ENCODE measurements at places on chromosomes 13 and 19.

- no peak for DNase-seq
Observed at GRCh38 chr19:19752760-19753403, 20.0 kb upstream of the ZNF14 start.

DNA sequence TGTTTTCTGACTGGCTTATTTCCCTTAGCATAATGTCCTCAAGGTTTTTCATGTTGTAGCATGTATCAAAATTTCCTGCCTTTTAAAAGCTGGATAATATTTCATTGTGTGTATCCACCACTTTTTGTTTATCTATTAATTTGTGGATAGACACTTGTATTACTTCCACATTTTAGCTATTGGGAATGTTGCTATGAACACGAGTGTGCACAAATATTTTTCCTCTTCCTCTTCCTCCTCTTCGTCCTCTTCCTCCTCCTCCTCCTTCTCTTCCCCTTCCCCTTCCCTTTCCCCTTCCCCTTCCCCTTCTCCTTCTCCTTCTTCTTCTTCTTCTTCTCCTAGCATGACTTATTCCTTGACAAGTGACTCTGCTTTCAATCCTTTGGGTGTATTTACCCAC lies 51.2 kb upstream of the KL start:
- no peak for DNase-seq

DNA sequence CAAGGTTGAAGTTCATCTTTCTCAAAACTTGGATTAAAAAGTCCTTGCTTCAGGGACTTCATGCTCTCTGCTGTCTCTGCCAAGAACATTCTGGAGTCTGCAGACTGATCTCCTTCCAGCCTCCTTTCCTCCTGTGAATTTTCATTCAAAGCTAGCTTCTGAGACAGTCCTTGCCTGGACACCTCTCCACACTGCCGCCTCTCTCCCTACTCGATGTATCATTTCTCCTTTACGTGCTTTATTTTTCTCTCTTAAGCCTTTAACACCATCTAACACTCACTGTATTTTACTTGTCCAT lies 238.8 kb downstream of the COL4A1 start:
- no peak for DNase-seq

GRCh38 chr13:20192836-20193161 lies at the start of gene GJB2:
Gene GJB2 (minus strand): TSS chr13:20192938. CDS start chr13:20189581, 3,357 bp downstream.
- DNase-seq, result no peak

- DNase-seq, result no peak
Observed at GRCh38 chr13:23990455-23990854, 93.2 kb upstream of the C1QTNF9B start.

DNA sequence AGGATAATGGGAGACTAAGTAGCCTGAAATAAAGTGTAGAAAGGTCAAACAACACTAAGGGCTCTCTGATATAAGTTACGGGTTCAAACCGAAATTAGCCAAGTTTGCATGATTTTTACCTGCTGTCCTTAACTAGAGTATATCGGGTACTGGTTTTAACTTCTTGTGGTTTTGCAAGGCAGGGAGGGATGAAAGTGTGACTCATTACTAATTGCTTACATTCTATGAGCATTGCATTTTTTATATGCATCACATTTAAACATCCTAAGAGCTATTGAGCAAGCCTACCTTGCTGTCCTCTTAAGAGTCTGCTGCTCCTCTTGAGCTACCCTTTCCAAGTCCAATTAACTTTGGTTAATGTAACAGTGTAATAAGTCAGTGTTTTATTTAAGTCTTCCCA lies 415.4 kb downstream of the SLITRK5 start:
- no peak for DNase-seq

GRCh38 chr13:99548448-99548847 lies 47.2 kb downstream of the TM9SF2 start:
- no peak for DNase-seq

- DNase-seq, result no peak
Observed at GRCh38 chr19:18896421-18896841, 473 bp upstream of the CERS1 start.

DNA sequence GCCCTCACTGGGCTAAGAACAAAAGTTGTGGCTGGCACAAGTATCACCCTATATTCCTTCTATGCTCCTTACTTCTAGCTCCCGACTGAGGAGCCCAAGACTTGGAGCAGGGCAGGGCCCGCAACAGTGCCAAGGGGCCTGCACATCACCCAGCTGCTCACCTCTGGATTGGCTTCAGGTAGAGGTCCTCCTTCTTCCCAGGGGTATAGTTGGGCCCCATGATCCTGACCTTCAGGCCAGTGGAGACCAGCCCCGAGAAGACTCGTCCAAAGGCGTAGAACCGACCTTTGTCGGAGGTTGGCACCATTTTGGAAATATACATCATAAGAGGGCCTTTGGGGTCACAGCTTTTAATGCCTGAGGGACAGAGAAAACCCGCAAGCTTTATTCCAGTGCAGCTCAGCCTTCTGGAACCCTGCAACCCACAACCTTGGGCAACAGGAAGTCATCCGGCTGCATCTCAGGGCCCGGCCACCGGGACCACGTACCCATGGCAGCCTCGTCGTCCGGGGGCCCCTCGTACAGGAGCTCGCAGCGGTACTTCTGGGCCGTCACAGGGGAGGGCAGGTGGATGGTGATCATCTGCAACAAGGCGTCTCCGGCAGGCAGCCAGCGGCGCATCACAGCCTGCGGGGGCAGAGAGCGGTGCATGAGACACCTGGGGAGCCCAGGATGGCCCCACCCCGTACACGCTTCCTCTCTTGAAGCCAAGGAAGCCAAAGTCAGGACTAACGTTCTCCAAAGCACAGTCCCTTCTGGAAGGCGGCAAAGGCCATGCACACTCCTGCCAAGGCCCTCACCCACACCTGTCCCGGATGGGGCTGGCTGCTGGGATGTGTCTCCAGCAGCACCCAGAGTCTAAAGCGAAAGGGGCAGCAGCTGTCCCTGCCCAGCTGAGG lies 4.7 kb downstream of the EEF2 start:
- DNase-seq, result no peak

DNA sequence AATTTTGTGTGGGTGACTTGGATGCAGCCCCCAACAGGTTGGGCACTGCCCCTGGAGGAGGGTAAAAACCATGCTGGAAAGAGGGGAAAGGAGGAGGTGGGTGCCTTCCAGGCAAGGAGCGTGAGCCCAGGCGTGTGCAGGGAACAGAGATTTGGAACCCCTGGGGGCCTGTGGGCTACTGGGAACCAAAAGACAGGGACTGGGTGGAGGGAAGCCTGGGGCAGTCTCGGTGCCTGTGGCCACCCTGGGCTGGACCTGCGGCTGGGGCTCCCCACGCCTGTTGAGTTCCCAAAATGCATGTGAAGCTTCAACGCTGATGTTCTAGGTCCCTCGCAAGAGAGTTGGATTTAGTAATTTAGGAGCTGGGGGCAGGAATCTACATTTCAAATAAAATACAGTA lies 24.8 kb downstream of the GGACT start:
- no peak for DNase-seq

- no peak for DNase-seq
Observed at GRCh38 chr13:63864171-63864902, 2448.7 kb upstream of the PCDH20 start.

DNA sequence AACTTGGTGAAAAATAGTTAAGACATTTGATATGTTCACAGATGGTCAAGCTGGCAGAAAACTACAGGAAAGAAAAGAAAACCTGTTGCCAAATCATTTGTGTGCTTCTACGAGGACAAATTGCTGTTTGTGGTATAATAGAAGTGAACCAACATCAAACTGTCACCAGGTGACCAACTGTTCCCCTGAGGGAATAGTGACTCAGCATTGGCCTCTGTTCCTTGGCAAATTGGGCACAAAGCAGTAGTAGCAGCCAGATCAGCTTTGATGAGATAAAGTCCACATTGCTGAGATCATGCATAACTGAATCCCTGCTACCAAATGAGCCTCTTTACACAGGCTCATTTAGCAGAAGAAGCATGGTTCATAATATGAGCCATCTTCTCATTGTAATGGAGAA lies 103.5 kb downstream of the POSTN start:
- DNase-seq, result no peak

- no peak for DNase-seq
Observed at GRCh38 chr19:46155237-46155636, 7.2 kb downstream of the IGFL2 start.

GRCh38 chr19:36973844-36974195 lies 57.7 kb downstream of the ZNF568 start:
- DNase-seq, result no peak

GRCh38 chr19:10639836-10640235 lies 14.3 kb upstream of the ILF3 start:
- no peak for DNase-seq

- no peak for DNase-seq
Observed at GRCh38 chr13:99690426-99691174, 189.3 kb downstream of the TM9SF2 start.

DNA sequence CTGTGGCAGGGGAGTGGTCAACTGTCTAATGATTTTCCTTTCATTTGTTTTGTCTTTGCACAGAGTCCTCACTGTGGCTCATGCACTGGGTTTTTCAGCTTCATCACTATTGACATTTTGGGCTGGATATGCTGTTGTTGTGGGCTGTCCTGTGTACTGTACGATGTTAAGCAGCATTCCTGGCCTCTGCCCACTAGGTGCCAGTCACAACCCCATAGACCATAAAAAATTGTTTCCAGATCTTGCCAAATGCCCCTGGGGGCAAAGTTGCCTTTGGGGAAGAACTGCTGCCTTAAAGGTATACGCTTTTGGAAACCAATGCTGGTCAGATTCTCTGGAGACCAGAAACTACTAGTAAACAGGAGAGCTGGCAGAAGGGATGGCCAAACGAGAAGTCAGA lies 310.4 kb downstream of the SPRY2 start:
- no peak for DNase-seq

DNA sequence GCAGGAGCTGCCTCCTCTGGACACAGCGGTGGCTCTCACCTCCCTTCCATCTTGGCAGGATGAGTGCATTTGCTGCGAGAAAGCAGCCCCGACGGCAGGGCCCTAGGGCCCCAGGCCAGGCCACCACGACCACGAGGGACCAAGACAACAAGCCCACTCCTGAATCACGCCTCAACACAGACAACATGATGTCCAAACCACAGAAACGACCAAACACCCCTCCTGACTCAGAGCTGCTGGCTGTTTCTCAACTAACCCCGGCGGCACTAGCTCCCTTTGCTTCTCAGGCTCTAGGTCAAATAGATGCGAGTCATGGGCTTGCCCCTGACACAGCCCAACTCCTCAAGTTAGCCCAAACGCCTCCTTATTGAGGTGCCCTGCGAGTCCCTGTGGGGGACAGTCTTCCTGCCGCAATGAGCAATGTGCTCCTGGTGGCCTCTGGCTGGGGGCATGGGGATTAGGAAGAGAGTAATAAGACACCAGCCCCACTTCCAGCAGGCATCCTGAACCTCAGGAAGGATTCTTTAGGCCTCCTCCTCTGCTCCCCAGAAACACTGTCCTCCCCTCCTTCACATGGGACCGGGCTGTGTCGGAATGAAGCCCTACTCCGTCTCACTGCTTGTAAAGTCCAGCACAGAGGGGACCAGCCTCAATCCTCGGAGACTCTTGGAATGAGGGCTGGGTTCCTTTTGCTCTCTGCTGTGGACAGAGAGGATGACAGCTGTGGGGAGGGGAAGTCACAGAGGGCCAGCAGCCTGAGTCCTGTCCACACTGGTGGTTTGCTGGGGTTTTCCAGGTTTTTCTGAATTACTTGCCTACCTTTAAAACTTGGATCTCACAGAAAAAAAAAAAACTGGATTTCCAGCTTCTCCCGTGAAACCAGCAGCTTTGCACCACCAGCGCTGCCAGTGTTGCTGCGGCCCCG lies 6.9 kb upstream of the ATF5 start:
- no peak for DNase-seq

DNA sequence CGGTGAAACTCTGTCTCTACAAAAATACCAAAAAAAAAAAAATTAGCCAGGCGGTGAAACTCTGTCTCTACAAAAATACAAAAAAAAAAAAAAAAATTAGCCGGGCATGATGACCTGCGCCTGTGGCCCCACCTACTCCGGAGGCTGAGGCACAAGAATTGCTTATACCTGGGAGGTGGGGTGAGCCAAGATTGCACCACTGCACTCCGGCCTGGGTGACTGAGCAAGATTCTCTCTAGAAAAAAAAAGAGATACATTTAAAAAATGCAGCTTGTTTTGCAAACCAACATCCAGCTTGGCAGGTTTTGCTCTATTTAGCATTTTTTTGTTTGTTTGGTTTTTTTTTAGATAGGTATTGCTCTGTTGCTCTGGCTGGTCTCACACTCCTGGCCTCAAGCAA lies 6.7 kb upstream of the PGPEP1 start:
- no peak for DNase-seq

- DNase-seq, result no peak
Observed at GRCh38 chr13:112014857-112015256, 52.1 kb upstream of the SOX1 start.

DNA sequence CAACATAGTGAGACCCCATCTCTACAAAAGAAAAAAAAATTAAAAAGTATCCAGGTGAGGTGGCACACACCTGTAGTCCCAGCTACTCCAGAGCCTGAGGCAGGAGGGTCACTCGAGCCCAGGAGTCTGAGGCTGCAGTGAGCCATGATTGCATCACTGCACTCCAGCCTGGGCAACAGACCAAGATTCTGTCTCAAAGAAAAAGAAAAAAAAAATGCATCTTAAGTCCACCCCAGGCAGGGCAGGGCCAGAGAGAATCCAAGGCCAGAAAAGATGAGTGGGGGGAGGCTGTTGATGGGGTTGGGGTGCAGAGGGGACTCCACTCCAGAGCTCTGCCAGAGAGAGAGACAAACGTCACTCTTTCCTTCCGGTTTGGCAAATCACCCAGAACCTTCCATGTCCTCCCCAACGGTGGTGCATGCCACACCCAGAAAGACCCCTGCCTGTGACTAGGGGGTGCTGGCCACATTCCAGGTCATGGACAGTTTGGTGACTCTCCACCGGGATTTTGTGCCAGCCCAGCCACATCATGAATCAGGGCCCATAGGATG lies 431 bp downstream of the FUT3 start:
- DNase-seq, result no peak

DNA sequence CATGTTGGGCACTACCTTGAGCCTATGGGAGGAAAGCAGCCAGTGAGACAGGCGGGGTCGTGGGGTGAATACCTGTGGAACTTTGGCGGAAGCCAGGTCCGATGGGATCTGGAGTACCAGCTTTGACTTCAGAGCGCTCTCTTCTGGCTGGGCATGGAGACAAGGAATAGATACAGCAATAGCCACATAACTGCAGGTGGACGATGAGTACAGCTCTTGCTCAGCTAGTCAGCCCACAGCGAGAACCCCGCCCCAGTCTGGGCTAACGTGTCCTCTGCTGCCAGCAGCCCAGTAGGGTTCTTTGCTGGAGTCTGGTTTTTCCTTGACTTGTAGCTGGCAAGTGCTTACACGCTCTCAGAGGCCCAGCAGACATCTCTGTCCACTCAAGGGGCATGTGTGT lies 83.4 kb downstream of the SIPA1L3 start:
- no peak for DNase-seq

DNA sequence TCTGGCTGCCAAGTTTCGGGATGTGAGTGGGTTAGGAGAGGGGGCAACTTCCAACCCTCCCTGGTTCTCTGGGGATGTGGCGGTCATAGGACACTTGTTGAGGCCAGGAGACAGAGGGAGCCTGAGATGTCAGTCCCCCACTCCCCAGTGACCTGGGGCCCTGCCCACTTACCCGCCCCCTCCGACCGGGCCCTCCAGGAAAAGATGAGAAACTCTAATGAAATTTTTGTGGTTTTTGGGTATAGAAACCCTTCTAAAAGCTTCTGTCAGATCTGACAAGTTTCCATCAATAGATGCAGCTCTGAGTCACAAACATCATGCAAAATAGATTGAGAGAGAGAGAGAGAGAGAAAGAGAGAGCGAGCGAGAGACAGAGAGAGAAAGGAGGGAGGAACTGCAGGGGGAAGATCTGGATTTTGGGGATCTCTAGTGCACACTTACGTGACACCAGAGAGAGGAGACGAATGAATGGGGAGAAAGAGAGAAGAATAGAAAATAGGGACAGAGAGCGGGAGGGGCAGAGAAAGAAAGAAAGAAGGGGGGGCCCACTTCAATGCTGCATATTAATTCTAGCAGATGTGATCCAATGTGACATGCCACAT lies 94.0 kb downstream of the PTPRS start:
- no peak for DNase-seq
